Stimulated activated CD4-positive, alpha-beta T cell treated with anti-CD3 and anti-CD28 coated beads, Interleukin-2, amount 100 ng/mL, for 48 hours (primary cell): ENCODE measurements at places on chromosomes 11 and 22.

GRCh38 chr22:37904572-37905533 is 1.2 kb upstream of the MICALL1 start:
- DNase-seq = no peak

GRCh38 chr22:37090920-37091695 is 18.4 kb downstream of the TMPRSS6 start:
- no peak for DNase-seq

DNA sequence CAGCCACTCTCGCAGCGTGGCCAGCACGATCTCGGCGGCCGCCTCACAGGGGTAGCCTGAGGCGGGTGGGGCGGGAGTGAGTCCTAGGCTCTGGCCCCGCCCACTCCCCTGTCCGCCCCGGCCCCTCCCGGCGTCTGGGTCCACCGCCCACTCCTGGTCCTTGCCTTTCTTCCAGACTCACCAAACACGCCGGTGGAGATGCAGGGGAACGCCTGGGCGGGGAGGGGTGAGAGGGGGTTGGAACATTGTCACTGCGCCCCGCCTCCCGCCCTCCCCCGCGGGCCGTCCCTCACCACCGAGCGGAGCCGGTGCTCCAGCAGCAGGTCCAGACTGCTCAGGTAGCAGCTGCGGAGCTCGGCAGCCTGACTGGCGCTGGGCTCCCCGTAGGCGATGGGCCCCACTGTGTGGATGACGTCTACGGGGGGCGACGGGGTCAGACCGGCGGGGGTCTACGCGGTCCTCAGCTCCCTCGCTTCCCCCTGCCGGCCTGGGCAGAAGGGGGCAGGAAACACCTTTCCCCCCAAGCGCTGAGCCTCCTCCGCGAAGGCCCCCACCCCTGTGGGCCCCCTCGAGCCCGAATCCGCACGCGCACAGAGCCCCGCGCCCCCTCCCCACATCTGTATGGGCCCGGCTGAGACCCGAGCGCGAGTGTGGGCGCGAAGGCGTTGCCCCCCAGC is 13.2 kb downstream of the OTUB1 start:
- DNase-seq = peak; percentile 58

GRCh38 chr11:76760236-76760635 is 22.9 kb upstream of the TSKU start:
- DNase-seq = no peak

GRCh38 chr11:17988465-17988864 is 24.4 kb downstream of the SERGEF start:
- no peak for DNase-seq

DNA sequence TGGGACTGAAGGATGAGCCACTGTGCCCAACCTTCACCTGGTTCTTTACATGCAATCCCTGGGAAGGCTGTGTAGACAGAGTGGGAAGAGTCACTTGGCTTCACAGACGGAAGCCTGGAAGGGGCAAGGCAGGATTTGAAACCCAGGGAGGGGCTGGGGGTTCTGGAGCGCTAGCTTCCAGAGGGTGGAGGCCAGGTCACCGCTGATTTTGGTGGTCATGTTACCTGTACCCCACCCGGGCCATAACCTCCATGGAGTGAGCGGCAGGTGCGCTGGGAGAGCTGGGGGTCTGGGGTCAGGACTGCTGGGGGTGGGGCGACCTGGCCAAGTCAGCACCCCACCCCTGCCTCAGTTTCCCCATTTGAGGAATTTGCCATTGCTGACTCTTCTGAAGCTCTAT is 38.3 kb downstream of the PDGFB start:
- DNase-seq = no peak

- DNase-seq = no peak
These were observed 33.9 kb downstream of the CCDC83 start for GRCh38 chr11:85889108-85889507.

GRCh38 chr11:30206249-30206996 is 24.4 kb upstream of the FSHB start:
- DNase-seq = no peak

- DNase-seq = no peak
These were observed 145.3 kb downstream of the CRYBB2 start for GRCh38 chr22:25364736-25365241.

GRCh38 chr11:112229746-112230433 is 3.7 kb downstream of the PTS start:
- DNase-seq = no peak

- no peak for DNase-seq
These were observed 12.9 kb upstream of the POU2AF3 start for GRCh38 chr11:111285189-111286091.

- DNase-seq = no peak
These were observed 254.3 kb upstream of the SESN3 start for GRCh38 chr11:95485115-95485900.

- no peak for DNase-seq
These were observed 174.9 kb downstream of the ST3GAL4 start for GRCh38 chr11:126530416-126530815.

- DNase-seq = no peak
These were observed 13.5 kb downstream of the SGSM3 start for GRCh38 chr22:40383905-40384304.

- no peak for DNase-seq
These were observed 17.8 kb upstream of the TTC12 start for GRCh38 chr11:113296447-113297205.

DNA sequence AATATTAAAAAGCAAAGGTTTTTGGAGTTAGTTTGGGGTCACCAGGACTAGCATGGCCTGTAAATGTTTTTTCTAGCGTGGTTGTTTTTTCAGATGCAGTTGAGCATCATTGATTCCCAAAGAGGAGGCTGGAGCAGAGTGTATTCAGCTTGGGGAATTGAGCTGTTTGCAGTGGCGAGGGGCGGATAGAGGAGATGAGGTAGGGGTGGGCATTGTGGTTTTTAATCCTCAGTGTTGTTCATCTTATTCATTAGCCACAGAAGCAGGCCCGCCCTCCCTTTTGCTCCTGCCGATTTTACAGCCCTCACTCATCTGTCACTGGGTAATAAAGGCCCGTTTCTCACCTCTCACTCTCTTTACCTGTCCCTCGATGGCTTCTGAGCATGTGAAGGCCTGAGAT is 51.4 kb downstream of the NF2 start:
- no peak for DNase-seq

DNA sequence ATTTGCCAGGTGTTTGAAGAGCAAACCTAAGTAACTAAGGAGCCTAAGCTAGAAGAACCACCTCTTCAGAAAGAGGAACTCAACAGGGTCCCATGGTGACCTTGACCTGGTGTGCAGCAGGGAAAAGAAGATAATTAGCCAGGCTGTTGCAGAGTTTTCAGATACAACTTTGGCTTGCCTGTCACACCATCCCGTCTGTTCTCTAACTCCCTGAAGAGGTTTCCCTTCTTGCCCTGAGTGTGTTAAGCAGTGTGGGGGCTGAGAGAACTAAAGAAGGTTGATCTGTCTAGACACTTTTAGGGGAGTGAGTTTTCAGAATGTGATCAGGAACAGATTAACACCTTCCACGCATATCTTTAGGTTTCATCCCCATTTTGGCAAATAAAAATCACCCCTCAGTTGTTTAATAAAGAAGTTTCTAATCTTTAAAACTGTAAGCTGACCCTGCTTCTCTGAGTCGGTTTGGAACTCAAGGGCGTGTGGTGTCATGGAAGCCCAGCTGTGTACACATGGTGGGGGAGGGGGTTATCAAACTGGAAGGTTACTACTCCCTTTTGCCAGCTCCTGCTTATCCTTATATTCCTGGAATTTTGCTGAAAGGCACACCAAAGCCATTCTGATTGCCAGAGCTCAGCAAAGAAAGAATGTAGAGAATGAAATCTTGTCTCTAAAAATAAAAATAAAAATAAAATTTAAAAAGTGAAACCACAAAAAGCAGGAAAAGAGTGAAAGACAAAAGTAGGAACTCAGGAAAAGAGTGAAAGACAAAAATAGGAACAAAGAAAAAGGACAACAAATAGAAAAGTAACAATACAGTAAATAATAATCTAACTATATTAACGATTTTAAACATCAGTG is 70.2 kb downstream of the DBX1 start:
- no peak for DNase-seq

DNA sequence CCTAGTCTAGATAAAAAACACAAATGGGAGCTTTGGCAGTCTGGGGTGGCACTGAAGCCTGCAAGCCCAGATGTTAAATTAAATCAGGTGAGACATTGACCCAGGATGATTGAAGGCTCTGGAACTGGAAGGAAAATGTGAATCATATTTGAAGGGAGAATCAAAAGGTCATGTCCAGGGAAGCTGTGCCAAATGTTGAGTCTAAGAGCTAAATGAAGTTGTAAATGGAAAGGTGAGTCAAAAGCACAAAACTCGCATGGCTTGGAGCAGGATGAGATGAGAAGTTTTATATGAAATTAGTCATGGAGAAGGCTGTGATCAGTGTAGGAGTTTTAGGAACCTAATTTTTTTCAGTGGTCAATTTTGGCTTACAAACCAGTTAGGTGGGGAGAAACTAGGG is 301.1 kb downstream of the BLID start:
- no peak for DNase-seq

DNA sequence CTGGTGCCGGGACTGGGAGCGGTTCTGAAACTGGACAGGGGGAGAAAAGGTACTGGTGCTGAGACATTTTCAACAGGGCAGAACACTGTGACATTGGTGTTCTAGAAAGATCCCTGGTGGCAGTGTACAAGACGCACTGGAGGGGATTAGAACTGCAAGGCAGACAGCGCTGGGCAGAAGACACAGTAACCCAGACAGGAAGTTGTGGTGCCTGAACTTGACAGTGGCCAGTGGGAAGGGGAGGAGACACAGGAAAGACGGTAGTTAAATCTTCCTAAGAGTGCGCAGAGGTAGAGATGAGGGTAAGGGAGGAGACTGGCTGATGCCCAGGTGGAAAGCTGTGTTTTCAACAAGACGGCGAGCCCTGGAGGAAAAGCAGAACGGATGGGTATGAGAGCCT is 24.5 kb downstream of the FAM227A start:
- no peak for DNase-seq

DNA sequence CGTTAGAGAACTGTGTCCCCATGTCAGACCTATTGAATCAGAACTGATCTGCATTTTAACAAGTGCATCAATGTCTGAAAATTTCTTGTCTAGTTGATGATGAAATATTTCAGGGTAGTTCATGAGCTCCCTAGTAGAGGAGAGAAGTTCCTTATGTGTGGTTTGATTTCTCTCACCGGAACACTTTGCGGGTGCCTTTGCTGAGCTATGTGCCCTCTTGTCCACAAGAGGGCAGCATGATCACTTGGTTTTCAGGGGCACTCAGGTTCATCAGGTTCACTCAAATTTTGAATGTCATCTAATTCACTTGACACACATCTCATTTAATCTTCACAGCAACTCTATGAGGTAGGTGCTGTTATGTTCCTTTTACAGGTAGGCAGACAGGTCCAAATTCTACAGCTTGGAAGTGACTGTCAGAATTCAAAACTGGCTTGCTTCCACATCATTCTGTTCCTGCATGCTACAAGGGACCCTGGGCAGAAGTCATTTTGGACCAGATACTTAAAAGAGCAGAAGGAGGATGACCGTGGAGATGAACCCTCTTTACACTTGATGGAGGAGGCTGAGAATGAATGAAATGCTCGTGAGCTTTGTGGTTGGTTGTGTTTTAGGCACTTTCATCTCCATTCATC is 55.6 kb downstream of the P4HA3 start:
- peak; percentile 41 for DNase-seq

GRCh38 chr11:15826826-15827225 is 529.5 kb downstream of the SOX6 start:
- DNase-seq = peak; percentile 13

DNA sequence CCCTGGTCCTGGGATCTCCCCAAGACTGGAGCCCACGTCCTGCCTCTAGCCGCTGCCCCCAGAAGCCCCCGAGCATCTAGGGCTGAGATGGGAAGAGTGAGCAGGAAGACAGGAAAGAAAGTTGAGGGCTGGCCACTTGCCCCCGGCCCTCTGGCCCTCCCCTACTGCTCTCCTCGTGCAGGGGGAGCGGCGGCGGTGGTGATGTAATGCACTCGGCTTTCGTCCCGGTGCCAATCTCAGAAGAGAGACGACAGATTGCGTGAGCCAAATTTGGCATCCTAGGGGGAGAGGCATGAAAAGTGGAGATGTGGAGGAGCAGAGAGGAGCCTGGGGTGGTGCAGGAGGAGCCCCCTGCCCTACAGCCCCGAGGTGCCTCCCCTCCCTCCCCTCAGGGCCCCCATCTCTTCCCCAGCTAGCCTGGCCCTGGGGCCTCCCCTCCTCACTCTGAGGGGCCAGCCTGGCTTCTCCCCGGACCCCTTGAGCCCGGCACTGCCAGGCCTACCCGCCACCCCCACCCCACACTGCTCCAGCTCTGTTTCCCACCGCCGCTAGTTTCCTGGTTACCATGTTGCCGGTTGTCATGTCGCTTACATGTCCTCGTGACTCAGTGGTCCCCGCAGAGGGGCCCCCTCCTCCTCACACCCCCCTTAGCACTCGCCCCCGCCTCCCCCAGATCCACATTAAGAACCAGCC is 2.5 kb downstream of the KCNJ4 start:
- DNase-seq = no peak

- DNase-seq = no peak
These were observed 9.8 kb downstream of the APOL5 start for GRCh38 chr22:35727436-35727835.

- no peak for DNase-seq
These were observed 13.1 kb downstream of the CELSR1 start for GRCh38 chr22:46524203-46524740.

DNA sequence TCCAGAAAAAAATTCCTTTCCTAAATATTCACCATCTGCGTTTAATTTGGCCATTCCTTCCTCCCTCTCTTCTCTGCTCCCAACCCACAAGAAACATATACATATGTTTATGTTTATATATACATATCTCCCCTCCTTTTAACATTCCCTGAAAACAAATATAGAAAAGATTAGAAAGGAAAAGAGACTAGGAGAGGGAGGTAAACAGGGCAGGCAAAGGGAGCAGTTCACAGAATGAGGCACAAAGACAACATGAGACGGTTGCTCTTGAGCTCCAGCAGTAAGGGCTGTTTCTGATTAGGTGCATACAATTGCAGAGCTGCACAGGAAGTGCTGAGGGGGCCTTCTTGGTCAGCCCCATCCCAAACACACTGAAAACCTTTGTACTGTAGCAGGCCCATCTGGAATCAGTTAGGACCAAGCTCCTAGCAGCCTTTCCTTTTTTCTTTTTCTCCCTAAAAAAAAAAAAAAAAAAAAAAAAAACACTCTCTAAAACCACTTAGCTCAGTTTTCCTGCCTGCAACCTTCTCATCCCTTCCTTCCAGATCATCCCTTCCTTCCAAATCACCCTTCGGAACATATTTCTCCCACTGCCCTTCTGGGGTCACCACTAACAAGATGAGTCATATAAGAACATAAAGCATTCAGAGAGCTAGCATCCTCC is 57.0 kb downstream of the RBFOX2 start:
- DNase-seq = no peak

DNA sequence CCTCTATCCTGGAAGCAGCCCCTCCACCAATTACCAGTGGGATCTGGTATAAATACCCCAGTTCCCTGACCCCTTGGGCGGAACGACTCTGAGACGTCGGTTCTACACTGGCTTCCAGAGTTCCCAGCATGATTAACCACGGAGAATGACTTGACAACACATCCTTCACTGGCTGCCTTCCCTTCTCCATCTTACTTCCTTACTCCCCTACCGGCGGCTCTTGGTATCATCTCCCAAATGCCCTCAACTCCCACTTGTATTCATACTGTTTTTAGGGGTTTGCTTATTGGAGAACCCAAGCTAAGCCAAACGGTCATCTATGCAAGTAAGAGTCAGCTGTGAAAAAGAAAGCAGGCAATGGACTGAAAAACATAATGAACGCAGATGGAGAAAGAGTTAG is 56.1 kb downstream of the APOL3 start:
- no peak for DNase-seq

- no peak for DNase-seq
These were observed 42.6 kb downstream of the CNTN5 start for GRCh38 chr11:99063331-99063730.
